ENCODE measurements at places on chromosomes 4 and X. TPM values are rescaled to one million over a fixed set of nuclear protein-coding genes. Genes with fewer than 3 reads are reported as not detected.

DNA sequence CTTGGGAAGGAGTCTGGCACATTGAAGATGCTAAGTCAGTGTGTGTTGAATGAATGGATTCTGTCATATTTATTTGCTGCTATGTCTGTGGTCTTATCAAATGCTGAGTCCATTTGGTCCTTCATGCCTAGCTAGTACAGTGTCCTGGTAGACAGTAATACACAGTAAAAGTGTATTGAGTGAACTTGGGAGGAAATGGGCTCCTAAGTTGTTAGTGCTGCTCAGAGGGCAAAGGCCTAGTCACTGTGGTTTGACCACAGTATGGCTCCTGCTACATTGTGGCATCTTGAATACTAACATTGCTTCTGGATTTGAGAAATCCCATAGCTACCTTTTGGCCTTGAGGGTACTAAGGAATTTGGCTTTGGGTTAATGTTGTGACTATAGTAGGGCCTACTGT, 33.9 kb downstream of the MTM1 start:
- DNase-seq = no peak

DNA sequence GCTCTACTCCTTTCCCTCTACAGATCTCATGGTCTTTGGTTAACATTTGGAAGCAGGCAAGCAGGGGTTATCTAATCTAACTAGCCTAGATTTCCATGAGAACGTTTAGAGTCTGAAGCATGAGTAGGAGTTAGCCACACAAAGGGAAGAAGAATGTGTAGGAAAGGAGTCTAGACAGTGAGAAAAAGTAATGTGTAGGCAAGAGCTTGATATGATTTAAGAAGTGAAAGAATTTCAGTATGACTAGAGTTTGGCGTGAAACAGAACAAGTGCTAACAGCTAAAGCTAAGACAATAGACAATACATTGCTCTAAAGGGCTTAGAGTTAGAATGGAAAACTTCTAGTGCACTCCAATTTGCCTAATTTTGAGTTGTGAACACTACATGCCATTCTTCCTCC, 10.8 kb downstream of the CXCL8 start:
- no peak for DNase-seq

DNA sequence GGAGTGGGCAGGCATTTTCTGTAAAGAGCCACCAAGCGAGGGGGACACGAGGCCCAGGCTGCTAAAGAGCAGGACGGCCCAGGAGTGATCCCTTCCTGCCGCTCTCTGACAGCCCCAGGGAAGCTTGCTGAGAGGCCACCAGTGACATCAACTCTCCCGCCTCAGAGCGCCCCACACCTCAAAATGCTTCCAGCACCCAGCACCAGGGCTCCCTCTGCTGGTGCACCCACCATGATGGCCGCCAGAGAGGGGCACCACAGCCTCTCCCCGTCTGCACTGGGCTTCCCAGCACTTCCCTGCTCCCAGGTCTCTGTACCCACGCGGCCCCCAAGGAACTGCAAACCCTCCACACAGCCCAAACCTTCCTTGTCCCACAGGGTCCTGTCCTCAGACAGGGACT, 40.4 kb downstream of the GAK start:
- DNase-seq = no peak

GRCh38 chr4:154126276-154126675, 337.4 kb upstream of the SFRP2 start:
- DNase-seq = no peak

- DNase-seq = peak; percentile 1
Measured at GRCh38 chr4:98094118-98094517, 49.2 kb downstream of the STPG2 start.

- DNase-seq = no peak
Measured at GRCh38 chr4:42151568-42152506, 618 bp downstream of the BEND4 start.

DNA sequence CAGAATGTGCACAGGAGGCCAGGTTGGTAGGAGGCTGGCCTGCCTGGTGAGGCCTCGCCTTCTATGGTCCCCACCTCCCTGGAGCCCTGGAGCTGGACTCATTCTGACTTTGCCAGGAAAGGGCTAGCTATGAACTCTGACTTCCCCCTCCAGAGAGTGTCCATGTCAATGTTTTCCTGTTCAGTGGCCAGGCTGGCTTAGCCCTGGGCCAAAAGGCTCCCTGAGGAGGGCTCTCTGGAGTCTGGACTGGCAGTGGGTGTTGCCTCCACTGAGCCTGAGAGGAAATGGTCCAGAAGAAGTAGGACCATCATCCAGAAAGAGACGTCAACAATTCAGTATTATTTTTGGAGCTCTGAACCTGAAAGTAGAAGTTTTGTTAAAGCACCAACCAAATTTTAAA, 178.7 kb downstream of the CHIC2 start:
- DNase-seq = no peak

DNA sequence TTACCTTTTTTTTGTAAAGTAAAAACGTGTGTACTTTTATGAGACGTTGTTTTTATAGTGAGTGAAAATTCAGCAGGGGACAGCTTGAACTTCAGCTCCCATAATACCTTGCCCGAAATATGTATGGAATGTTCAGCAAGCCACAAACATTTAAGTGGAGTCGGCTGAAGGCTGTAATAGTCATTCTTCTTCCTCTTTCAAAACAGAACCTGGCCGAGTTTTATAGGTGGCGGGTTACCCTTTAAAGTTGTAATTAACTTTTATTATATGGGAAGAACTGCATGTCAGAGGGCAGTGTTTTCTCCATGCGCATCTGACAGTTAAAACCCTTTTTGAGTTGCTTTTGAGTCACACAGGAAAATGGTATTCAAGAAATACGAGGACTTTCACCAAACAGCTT, 50.7 kb downstream of the CLDN34 start:
- DNase-seq = peak; percentile 92

DNA sequence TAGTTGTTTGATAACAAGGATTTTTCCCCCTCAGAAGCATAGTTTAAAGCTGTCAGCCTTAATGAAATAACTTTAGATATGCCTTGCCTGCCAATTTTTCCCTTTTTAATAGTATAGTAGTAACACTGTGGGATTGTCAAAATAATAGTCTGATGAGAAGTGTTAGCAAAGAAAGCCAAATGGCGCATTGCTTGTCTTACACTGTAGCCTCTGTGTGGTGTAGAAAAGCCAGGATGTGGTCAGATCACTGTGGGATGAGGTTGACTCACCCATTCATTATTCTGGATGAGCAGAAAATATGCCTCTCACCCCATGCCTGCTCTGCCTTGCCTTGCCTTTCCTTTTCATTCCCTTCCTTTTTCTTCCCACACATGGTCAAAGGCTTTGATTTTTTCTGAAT, 257.8 kb upstream of the NRK start:
- DNase-seq = peak; percentile 5

- no peak for DNase-seq
Measured at GRCh38 chrX:154058214-154058997, 38.7 kb upstream of the IRAK1 start.

DNA sequence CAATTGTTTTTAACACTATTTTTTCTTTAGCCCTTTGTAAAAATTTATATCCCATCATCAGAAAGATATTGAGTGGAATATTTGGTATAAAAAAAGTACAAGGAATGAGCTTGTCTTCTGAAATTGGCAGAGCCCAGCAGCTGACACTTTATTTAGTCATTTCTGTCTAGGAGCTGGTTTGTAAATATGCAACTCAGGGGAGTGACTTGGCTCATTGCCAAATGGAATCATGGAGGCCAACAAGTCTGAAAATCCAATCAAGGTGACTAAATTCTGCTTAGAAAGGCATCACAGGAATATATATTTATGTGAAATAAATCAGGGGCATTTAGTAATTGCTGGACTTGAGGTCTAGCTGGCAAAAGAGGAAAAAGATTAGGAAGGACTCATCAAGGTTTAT, 74.4 kb downstream of the OTC start:
- no peak for DNase-seq

DNA sequence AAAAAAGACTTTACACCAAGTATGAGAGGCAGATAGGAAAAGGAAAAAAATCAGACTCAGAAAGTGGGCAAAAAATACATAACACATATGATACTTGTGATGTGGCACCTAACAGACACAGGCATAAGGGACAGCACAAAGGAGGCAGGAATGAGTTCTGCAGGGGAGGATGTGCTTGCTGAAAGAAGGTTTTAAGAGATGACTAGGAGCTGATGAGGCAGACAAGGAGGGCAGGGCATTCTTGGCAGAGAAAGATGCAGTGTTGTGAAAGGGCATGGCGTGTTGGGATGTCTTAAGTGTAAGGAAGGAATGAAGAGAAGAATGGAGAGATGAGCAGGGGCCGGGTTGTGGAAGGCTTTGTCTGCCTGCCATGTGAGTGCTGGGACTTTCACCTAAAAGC, 49.7 kb upstream of the TMEM154 start:
- DNase-seq = peak; percentile 58

- no peak for DNase-seq
Measured at GRCh38 chr4:37359261-37359660, 114.7 kb downstream of the NWD2 start.

DNA sequence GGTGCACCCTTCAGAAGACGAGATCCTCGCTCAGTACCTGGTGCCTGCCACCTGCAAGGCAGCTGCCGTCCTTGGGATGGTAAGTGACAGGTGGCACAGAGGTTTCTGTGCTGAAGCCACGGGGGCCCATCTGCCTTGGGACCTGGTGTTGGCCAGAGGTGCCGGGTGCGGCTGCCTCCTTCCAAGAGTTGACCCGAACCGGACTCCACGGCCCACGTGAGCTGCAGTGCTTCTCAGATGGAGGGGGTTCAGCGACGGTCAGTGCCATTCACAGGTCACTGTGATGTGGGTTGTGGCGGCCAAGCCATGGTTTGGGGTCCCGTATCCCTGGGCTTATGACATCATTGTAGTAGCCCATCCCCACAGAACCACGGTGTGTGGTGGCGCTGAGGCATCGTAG, 19.0 kb upstream of the MSANTD1 start:
- DNase-seq = no peak

DNA sequence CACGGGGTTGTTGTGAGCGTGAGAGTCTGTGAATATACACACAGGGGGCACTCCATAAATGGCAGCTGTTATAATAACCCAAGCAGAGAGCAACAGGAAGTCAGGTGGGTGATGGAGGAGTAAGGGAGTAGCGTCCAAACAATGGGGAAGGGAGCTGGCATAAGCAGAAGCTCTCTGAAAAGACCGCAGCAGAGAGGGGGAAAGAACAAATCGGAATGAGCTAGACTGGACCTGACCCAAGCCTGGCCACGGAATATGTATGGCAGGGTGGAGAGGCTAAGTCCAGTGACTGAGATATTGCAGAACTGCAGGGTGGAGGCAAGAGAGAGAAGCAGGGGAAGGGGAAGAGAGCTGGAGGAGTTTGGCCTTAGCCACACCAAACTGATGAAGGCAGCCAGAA, 6.5 kb upstream of the GJB1 start:
- DNase-seq = no peak

GRCh38 chr4:81828991-81829390, 357.3 kb upstream of the RASGEF1B start:
- no peak for DNase-seq

- peak; percentile 10 for DNase-seq
Measured at GRCh38 chrX:82677286-82677685, 830.8 kb upstream of the POU3F4 start.

Gene POU3F4
- total RNA-seq = not detected

Gene CLTRN
- total RNA-seq = not detected

Gene LETM1
- total RNA-seq = 48.3 TPM

Gene STOX2
- total RNA-seq = 3.4 TPM

Data from A172 (cell line).